ENCODE measurements at places on chromosomes 2 and 18. TPM values are rescaled to one million over a fixed set of nuclear protein-coding genes. Genes with fewer than 3 reads are reported as not detected.

The ZNG1B gene
- 44.0 TPM for total RNA-seq

The ALKAL2 gene
- not detected for total RNA-seq

The KLHL29 gene
- total RNA-seq: 2.4 TPM

The BUB1 gene
- 2.9 TPM for total RNA-seq

The GCKR gene
- total RNA-seq: not detected

The STK16 gene
- total RNA-seq: 21.1 TPM

The KIAA2012 gene
- not detected for total RNA-seq

The RTP5 gene
- total RNA-seq: not detected

The TGFBRAP1 gene
- 21.0 TPM for total RNA-seq

The C2orf81 gene
- total RNA-seq: 5.3 TPM

The HRH4 gene
- total RNA-seq: 1.6 TPM

The ALMS1 gene
- 42.9 TPM for total RNA-seq

The IL1F10 gene
- total RNA-seq: not detected

The RBM44 gene
- total RNA-seq: 0.61 TPM

The CD8B2 gene
- total RNA-seq: not detected
